ENCODE measurements at places on chromosomes 1 and 21.

GRCh38 chr1:197915862-197916499 is 1.2 kb upstream of the LHX9 start:
- no peak for ATAC-seq

DNA sequence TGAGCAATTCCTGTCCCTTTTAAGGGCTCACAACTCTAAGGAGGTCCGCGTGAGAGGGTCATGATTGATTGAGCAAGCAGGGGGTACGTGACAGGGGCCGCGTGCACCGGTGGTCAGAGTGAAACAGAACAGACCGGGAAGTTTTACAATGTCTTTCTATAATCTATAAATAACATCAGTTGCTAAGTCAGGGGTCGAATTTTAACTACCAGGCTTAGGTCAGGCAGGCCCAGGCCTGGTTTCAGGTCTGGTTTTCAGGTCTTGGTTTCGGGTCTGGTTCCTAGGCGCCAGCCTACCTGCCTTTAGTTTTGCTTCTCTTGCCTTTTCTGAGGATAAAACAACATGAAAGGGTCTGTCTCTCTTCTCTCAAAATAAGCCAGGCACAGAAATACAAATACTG is 476.0 kb upstream of the CAMK1G start:
- ATAC-seq, result no peak

DNA sequence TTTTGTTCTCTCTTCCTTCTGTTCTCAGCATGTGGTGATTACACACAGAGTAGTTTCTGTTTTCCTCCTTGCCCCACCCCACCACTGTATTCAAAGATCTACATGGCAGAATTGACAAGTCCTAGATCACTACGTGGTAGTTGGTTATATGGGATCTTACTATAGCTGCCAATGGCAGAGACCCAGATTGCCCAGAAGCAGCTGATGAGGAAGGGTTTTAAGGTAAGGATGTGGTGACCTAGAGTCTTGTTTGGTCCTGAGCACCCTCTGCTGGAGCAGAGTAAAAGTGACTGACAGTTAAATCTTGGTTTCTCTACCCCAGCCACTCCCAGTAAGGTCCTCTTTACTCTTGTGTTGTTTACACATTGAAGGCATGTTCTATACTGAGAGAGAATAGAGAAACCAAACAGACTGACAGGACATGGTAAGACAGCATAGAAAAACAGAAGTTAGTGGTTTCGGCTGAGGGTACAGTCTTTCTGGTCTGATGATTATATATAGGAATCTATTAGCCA is 22.8 kb upstream of the STRIP1 start:
- peak; percentile 89 for ATAC-seq

- ATAC-seq, result no peak
Observed at GRCh38 chr1:162405800-162406199, 6.1 kb downstream of the SH2D1B start.

GRCh38 chr1:56065729-56066128 is 513.6 kb downstream of the PLPP3 start:
- ATAC-seq, result no peak

DNA sequence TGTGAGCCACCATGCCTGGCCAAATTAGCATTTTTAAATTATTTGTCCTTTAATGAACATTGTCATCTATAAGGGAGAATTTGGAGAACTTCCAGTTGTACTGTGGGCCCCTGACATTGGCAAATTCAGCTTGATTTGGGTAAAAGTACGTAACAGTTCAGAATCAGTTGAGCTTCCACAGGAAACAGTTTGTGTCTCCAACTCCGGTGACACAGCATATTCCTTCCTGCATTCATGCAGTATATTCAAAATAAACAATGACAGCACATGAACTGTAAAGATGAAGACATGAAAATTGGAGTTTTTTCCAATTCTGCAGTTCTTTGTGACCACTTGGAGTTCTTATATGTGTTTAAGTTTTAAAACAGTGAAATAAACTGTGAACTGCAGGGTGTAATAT is 28.2 kb downstream of the RNF220 start:
- no peak for ATAC-seq

DNA sequence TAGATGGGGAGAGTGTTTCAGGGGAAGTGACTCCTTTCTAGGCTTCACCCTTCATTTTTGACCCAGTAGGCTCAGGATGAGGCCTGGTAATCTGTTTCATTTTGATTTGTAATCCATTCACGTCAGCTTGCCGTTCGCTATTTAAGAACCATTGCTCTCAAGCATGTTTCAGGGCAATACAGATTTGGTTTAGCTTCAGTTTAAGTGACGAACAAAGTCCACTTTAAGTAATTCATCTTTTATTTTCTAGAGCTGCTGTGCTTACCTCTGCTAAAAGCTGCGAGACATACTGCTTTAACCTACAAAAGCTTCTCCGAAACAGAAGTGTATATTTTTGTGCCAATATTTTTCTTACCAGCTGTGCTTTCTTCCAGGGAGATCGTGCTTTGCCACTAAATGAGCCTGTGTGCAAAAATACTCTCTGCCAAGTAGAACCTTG is 8.9 kb upstream of the FMO3 start:
- no peak for ATAC-seq

DNA sequence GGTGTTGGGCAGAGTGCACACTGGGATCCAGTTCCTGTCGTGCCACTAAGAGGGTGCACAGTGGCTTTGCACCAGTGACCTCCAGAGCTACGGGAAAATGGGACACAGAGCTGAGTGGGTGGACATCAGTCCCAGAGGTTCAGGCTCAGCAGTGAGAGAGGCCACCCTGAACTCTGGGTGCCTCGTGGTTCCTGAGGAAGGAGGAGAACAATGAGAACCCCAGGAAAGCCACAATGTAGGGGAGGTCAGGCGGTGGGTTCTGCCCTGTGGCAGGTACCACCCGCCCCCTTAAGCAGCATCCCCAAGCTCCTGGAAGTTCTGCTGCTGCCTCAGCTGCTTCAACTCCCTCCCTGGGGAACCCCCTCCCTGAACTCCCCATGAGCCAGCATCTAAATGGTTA is 112.2 kb downstream of the GRIK3 start:
- no peak for ATAC-seq

GRCh38 chr1:116501125-116501869 is 69.5 kb downstream of the CD58 start:
- no peak for ATAC-seq

DNA sequence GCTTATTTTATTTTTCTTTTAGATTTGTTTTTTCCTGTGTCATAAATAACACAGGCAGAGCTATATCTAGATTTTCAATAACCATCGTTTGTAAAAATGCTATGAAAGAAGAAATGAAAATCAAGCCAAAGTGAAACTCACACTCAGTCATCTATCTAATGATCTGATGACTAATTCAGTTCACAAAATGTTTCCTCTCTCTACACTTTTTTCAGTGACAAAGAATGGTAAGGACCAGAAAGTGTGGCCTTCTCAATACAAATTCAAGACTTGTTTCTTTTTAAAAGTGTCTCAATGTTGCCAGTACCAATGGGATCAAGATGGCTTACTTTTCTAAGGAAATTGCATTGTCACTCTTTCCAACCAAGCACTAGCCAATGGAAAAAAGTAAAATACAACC is 282.8 kb upstream of the PKN2 start:
- no peak for ATAC-seq

- no peak for ATAC-seq
Observed at GRCh38 chr1:211638246-211638645, 37.2 kb downstream of the NEK2 start.

GRCh38 chr1:221141606-221142285 is 262.5 kb downstream of the HLX start:
- no peak for ATAC-seq

- no peak for ATAC-seq
Observed at GRCh38 chr1:232766241-232766890, 38.9 kb upstream of the MAP10 start.

DNA sequence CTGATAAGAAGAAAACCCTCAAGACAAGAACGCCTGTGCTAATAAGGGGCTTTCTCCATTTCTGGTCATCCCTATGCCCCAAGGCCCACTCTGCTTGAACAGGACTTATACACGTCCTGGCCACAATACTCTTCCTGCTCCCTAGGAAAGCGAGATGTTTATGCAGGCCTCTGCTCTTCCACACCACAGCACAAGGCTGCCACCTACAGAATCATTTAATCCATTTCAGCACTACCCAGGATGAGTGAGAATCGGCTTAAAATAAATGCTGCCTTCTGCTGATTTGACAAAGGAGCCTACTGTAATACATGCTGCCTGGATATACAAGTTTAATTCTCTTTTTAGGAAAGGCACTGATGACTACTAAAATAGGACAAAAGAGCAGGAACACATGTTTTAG is 29.4 kb downstream of the FRRS1 start:
- ATAC-seq, result no peak

DNA sequence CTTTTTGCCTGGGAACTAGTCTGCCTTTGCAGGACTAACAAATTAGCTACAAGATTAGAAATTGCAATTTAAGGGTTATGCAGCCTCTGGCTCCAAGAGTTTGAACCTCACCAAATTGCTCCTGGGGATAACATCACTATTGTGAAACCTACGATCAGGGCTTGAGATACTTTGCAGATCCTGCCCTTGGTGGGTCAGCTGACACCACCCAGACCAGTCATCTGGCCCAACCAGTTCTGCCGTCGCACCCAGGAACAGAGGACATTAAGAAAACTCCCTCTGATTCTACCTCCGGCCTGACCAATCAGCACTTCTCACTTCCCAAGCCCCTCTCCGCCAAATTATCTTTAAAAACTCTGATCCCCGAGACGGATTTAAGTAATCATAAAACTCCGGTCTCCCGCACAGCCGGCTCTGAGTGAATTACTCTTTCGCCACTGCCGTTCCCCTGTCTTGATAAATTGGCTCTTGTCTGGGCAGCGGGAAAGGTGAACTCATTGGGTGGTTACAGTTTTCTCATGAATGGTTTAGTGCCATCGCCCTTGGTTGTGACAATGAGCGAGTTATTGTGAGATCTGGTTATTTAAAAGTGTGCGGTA is 32.9 kb upstream of the B3GALT5 start:
- ATAC-seq, result no peak

- ATAC-seq, result no peak
Observed at GRCh38 chr1:181250038-181250437, 161.5 kb downstream of the IER5 start.
